Myocyte (in vitro differentiated cells): ENCODE measurements at places on chromosomes 12 and 14. TPM values are rescaled to one million over a fixed set of nuclear protein-coding genes. Genes with fewer than 3 reads are reported as not detected.

GRCh38 chr14:96246539-96246847, 9.5 kb upstream of the BDKRB1 start:
- DNase-seq: peak; percentile 85

GRCh38 chr14:53528185-53528671, 375.1 kb upstream of the DDHD1 start:
- no peak for DNase-seq

PKP2 gene
- total RNA-seq: 8.2 and 60.0 TPM in 2 replicates

RGS6 gene
- total RNA-seq: not detected in 2 replicates

CACNB3 gene
- 8.5 and 9.0 TPM in 2 replicates for total RNA-seq

ASPG gene
- not detected in 2 replicates for total RNA-seq

DNA sequence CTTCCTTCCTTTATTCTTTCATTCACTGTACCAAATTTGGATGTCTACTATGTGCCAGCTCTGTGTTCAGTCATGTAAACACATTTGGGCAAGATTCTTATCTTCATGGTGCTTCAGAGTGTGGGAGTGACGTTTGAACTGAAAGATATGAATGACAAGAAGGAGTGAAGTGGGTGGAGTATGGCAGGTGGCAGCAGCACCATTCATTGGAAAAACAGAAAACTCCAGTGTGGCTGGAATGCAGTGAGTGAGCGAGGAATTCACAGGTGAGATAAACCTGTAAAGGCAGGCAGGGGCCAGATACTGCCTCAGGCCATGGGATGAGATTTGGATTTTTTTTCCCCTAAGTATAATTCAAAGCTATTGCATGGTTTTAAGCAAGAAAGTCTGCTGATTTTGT, 140.7 kb upstream of the CCDC198 start:
- DNase-seq: no peak

DNA sequence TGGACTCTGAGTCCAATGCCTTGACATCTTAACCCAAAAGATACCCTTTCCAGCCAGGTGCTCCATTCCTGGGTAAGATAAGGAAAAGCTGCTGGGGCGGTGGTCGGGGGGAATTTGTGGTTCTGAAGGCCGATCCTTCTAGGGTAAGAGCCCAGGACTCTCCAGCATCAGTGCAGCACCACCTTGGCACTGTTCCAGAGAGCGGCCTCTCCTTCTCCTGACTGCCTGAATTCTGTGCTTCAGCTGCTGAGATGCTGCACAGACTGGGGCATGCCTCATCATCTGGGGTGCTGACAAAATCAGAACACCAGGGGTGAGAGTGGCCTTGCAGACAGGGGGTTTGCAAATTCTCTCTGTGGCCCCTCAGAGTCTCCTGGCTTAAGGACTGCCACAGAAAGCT, 87.5 kb downstream of the SPTB start:
- DNase-seq: no peak

RNASE7 gene
- 0.16 TPM in 1 of 2 replicates, not detected in the other for total RNA-seq

SPX gene
- 4.9 and 8.7 TPM in 2 replicates for total RNA-seq

SELPLG gene
- total RNA-seq: 2.4 and 2.9 TPM in 2 replicates

A2M gene
- total RNA-seq: 0.99 and 18.9 TPM in 2 replicates

GRCh38 chr12:42119085-42119633, 25.5 kb downstream of the GXYLT1 start:
- peak; percentile 9 for DNase-seq

NGB gene
- not detected in 2 replicates for total RNA-seq

GRCh38 chr12:114628199-114628598, 55.8 kb downstream of the TBX3 start:
- no peak for DNase-seq

GRCh38 chr12:10182354-10183049, 3.7 kb downstream of the TMEM52B start:
- DNase-seq: no peak

DNA sequence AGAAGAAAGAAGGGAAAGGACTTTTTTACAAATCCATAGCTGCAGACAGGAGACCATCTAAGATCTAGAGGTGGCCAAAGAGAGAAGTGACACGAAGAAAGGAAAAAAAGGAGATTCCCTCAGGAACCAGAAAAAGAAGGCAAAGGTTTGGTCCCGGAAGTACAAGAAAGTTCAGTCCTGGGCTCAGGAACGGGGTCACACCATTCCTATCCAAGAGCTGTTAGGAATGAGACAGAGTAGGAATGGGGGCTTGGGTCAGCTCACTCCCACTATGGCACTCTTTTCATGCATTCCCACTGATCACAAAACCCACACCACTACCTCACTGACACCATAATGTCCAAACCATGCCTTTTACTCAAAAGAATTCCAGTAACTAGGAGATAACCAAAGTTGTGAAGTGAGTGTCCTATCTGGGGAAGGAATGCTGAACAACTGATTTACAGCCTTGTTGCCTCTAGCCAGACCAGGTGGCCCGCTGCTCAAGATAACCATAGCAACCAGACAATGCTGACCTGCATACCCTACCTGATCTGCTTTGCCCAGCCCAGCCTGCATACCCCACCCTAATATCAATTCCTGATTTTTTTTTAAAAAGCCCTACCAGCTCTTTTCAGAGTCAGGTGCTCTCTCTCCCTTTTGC, 8.4 kb downstream of the PPP2R3C start:
- no peak for DNase-seq

OR8S1 gene
- not detected in 2 replicates for total RNA-seq

DNA sequence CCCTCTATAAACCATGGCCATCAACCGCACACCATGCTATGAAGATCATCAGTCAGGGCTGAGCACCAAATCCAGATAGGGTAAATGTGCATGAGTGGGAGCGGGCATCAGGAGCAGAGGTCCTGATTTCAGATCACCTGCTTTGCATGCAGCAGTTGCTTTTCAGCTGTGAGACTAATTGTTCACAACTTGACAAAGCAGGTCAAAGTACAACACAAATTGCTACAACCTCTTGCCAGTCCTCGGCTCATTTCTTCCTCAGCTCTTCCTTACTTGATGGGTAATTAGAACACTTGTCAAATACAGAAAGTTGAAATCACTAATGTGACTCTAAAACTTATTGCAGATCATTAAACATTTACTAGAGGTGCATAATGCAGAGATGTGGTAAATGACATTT, 171.6 kb downstream of the PPM1H start:
- DNase-seq: no peak

GRCh38 chr12:52331039-52331438, 9.8 kb upstream of the KRT83 start:
- no peak for DNase-seq

DNA sequence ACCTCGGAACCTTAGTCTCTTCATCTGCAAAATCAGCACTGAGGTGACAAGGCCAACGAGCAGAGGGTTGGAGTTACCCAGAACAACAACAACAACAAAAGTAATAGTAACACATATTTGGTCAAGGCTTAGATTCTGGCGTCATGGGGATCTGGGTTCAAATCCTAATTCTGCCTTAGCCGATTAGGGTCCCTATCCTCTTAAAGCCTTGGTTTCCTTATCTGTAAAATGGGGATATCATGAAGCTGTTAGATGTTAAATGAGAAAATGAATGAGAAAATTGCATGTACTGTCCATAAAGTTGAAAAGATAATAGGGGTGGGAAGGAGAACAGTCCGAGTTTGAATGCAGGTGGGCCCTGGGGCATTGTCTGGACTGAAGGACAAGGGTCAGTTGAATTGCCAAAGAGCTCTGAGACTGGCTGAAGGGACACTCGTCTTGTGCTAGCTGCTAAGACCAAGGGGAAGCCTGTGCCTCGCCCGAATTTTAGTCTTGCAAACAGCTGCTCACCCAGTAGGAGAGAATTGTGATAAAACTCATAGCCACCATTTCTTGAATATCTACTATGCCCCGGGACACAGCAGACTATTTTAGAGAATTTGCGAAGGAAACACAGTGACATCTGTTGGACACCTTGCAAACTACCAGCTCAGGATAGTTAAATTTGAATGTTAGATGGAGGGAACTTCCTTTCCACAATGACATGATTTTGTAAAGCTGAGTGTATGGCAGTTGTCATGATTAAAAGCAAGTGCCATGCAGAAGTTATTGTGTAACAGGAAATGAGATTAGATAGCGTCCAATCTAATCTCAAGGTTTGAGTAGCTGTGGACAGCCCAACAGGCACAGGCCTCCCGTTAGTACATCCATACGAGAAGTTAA, 6.8 kb upstream of the HNF1A start:
- DNase-seq: peak; percentile 67

LGR5 gene
- total RNA-seq: not detected in 2 replicates

KRT85 gene
- not detected in 2 replicates for total RNA-seq

TMEM132C gene
- not detected in 2 replicates for total RNA-seq

GRCh38 chr14:62209287-62209899, 447.2 kb downstream of the SNAPC1 start:
- DNase-seq: no peak

ISM2 gene
- total RNA-seq: 0.05 TPM in 1 of 2 replicates, not detected in the other

- DNase-seq: no peak
These were observed 61.9 kb downstream of the KICS2 start for GRCh38 chr12:64160021-64160710.

DNA sequence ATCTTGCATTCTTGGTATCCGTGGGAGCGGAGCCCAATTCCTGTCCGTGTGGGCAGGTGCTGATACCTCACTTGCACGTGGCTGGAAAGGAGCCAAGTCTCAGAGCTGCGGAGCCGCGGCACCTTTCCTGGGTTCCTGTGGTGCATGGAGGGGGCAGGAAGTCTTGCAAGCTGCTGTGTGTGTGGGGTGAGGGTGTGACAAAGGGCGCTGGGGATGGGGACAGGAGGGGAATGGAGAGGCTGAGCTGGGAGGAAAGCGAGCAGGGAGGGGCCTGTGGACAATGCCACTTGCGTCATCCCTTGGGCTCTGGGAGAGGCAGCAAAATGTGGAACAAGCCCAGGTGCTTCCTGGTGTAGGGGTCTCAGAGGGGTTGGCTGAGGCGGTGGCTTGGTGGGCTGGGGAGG, 86.7 kb downstream of the CALM1 start:
- no peak for DNase-seq

- no peak for DNase-seq
These were observed 1666.7 kb upstream of the FLRT2 start for GRCh38 chr14:83863042-83863774.

GRCh38 chr14:76918256-76918781, 92.1 kb downstream of the LRRC74A start:
- DNase-seq: peak; percentile 90

DNA sequence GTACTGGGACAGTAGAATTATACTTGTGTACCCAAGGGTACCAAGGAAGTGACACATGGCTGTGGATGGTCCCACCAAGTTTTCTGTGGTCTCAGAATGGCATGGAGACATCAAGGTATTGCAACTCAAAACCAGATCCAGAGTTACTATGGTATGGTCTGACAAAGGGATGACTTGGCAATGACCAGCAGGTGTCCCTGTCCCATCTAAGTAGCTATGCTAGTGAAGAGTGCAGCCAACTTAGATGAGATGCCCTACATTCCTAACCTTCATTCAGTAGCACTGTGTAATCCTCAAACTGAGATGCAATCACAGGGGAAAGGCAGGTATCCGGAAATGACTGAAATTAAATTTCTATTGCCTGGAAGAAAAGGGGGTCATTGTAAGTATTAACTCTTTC, 188.7 kb upstream of the TMEM260 start:
- DNase-seq: no peak
